ENCODE measurements at places on chromosomes 7 and 10.

- DNase-seq = no peak
These were observed 112.3 kb downstream of the HTR7 start for GRCh38 chr10:90745565-90745964.

DNA sequence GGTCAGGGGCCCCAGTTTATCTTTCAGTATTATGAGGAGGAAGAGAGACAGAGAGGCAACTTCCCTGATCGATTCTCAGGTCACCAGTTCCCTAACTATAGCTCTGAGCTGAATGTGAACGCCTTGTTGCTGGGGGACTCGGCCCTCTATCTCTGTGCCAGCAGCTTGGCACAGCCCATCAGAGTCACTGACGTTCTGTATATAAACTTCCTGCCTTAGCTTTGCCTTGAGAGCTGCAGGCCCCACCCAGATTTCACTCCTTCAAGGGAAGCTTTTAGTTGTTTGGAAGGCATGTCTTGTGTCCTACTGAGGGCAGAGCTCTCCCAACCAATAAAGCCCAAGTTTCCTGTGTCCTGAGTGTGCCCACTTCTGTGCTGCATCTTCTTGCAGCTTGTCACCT is 242.5 kb upstream of the PRSS58 start:
- no peak for DNase-seq

DNA sequence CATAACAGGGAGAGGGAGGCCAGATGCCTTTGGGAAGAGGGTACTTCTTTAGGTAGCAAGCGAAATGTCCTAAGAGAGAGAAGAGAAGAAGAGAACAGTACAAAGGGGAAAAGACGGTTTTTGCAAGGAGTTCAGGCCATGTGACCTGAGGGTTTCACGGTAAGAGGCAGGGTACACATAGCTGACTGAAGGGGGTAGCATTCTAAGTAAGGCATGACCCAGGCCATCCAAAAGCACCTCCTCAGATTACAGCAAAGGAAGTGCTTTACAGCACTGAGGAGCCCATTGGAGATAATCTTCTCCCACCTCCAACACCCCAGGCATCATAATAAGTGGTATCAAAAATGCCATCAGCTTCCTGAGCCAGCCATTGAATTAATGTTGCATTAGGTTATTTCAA is 258.2 kb upstream of the NPY start:
- DNase-seq = no peak

DNA sequence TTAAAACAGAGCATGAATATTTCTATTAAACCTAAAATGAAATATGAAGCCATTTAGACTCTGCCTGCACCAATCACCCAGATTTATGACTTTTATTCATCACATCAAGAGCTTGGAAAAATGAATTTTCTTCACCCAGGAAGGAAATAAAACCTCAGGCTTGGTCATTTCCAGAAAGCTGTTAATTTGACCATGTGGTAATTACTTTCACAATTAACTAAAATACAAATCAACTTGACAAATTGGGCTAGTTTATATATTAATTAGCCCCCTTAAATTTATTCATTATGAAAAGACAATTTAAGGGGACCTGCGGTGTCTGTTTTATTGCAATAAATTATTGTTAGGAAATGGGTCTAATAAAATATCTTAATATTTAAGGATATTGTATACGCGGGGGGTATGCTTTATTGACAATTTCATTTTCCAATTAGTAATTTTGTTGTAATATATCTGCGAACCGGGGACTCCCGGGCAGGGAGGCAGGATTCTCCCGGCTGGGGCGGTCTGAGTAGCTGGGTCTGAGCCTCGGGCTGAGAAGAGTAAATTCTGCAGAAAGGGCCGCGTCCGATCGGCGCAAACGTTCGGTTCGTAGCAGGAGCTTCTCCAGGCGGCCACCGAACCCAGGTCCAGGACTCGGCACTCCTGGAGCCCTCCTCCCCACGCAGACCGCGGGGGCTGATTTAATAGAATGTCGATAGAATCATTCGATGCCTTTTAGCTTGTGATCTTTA is 9.4 kb upstream of the MNX1 start:
- no peak for DNase-seq

- DNase-seq = no peak
These were observed 130.3 kb upstream of the ASAH2 start for GRCh38 chr10:50381642-50382041.

DNA sequence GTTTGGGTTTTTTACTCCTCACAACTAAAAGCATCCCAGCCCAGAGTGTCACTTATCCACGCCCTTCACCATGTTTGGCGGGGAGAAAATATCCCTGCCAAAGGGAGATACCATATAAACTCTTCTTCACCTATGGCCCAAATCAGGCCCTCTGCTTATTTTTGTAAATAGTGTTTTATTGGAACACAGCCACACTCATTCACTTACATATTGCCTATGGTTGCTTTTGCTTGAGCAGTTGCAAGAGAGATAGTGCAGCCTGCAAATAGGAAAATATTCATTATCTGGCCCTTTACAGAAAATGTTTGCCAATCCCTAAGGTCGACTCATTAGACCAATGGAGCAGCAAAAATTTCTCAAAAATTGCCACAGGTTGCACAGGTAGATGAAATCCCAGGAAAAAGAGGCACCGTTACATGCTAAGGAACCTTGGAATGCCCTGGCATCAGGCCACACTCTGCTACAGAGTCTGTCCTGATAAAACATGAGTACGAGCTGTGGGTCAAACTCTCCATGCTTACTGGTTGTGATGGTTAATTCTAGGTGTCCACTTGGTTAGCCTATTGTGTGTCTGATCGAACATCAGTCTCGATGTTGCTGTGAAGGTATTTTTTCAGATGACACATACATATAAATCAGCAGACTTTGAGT is 7.9 kb upstream of the RASSF4 start:
- DNase-seq = no peak

- no peak for DNase-seq
These were observed 4.4 kb downstream of the RPS24 start for GRCh38 chr10:78038105-78038504.

DNA sequence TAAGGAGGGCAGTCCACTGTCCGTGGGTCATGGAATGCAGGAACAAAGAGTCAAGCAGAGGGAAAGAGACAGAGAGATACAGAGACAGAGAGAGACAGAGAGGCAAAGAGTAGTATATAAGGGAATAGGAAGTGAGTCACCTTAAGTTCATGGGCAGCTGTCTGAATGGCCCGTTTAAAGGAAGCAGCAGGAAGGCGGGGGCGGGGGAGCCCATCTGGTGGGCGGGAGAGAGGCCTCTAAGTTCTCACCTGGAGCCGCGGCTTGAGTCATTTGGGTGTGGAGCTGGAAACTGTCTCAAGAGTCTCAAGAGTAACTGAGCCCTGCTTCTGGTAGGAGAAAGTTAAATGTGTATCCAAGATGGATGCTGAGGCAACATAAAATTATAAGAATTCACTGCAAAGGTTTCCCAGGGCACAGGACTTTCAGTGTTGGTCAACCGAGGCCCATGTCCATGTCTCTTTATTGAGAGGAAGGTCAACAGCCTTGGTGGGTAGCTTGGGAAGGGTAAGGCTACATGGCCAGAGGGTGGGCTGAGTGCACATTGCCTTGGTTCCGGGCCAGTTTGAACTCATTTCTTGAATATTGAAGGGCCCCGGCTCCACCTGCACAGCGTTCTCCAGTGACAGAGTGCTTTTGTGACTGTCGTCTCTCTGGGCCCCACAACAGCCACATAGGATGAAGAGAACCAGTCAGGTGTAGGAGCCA is 85.5 kb upstream of the CACUL1 start:
- DNase-seq = peak; percentile 53
